Femur (tissue), 1 donor: ENCODE measurements at places on chromosomes 6 and 20.

GRCh38 chr6:142824426-142824825, 120.5 kb downstream of the HIVEP2 start:
- no peak for DNase-seq

GRCh38 chr20:33515569-33516216, 25.8 kb downstream of the CBFA2T2 start:
- DNase-seq: no peak

- DNase-seq: no peak
Measured at GRCh38 chr6:14676064-14676463, 558.5 kb downstream of the CD83 start.

DNA sequence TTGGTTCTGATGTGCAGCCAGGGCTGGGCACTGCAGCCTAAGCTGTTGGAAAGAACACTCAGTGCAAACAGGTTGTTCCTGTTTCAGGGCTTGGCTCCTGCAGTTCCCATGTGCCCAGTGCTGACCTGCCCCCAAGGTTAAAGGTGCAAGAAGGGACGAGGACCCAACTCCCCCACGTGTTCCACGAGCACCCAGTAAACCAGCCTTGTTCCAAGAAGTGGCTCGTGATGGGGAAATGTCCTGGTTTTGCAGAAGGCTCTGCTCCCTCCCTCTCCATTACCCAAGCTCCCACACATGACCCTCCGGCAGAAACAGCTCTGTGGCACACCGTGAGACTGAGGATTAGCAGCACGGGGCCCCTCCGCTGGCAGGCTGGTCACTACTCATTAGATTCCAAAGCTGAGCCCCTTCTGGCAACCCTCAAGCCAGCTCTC, 9.4 kb downstream of the ACSS1 start:
- DNase-seq: peak; percentile 10

DNA sequence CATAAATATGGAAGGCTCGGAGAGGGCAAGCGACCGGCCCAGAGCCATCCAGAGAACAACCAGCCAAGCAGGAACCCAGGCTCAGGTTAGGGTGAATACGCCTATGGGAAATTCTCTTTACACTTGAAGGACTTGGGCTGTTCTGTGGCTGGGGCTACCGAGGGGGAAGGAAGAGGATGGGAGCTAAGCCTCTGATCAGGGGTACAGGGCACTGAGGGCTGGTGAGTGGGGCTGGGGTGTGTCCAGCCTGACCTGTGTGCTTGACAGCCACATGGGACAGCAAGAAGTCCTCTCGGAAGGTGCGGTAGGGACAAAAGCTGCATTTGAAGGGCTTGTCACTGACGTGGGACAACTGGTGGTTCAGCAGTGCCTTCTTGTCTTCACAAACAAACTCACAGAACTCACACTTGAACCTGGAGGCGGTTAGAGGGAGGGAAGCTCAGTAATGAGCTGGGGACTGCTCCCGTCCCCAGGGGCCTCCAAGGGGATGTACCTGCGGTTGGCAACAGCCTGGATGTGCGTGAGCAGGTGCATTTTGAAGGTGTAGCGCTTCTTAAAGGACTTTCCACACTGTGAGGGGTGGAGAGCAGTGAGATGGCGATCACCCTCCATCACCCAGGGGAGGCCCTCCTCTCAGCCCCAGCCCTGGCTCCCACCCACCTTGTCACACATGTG, 11.9 kb downstream of the ZNF335 start:
- DNase-seq: peak; percentile 8

DNA sequence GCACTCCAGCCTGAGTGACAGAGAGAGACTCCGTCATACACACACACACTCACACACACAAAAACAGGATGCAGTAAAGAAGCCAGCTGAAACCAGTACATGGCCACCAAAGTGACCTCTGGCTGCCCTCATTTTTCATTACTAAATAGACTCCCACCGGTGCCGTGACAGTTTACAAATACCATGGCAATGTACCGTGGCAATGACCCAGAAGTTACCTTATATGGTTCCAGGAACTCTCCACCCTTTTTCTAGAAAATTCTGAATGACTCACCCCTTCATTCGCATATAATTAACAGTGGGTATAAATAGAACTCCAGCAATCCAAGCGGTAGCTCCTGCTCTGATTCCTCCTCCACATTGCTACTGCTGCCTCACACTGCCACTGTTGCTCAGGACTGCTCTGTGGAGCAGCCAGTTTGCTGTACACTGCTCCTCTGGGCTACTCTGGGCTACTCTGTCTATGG, 57.7 kb downstream of the SNX5 start:
- peak; percentile 65 for DNase-seq

- DNase-seq: no peak
Measured at GRCh38 chr20:10558635-10559187, 115.1 kb downstream of the JAG1 start.

DNA sequence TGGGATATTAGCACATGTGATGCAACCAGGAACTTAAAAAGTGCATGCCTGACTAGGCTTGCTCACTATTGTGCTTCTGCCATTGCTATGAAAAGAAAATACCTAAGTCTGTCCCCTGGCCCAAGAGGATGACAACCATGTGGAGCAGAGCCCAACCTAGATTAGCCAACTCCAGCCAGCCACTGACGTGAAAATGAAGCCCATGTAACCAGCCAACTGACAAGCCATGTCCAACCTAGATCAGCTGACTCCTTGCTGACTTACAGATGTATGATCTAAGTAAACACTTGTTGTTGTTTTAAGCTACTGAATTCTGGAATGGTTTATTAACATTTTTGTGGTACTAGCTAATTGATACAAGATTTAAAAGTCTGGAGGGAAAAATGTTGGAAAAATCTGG, 47.5 kb downstream of the PIGU start:
- no peak for DNase-seq

GRCh38 chr20:50678169-50678898, 13.0 kb downstream of the RIPOR3 start:
- no peak for DNase-seq
